ENCODE measurements at places on chromosomes 2 and 18. TPM values are rescaled to one million over a fixed set of nuclear protein-coding genes. Genes with fewer than 3 reads are reported as not detected.

The NAT8 gene
- total RNA-seq: not detected

The B3GNT2 gene
- 15.8 TPM for total RNA-seq

The KCNIP3 gene
- 2.9 TPM for total RNA-seq

The RAB27B gene
- 0.66 TPM for total RNA-seq

The ACADL gene
- total RNA-seq: 56.6 TPM

The CHPF gene
- 115 TPM for total RNA-seq

The DPP4 gene
- total RNA-seq: 0.99 TPM

The ACTG2 gene
- 1.3 TPM for total RNA-seq

The ADD2 gene
- total RNA-seq: 2.3 TPM

The EGR4 gene
- not detected for total RNA-seq

The IMMT gene
- 46.1 TPM for total RNA-seq

The RNF138 gene
- 10.4 TPM for total RNA-seq

The GALNT3 gene
- total RNA-seq: 29.7 TPM

The ARID5A gene
- total RNA-seq: 8.9 TPM

Measured in body of pancreas (tissue), 4 donors.